CD4-positive, alpha-beta T cell treated with Interleukin-21 for 1 hour (primary cell): ENCODE measurements at places on chromosomes 13 and 19.

DNA sequence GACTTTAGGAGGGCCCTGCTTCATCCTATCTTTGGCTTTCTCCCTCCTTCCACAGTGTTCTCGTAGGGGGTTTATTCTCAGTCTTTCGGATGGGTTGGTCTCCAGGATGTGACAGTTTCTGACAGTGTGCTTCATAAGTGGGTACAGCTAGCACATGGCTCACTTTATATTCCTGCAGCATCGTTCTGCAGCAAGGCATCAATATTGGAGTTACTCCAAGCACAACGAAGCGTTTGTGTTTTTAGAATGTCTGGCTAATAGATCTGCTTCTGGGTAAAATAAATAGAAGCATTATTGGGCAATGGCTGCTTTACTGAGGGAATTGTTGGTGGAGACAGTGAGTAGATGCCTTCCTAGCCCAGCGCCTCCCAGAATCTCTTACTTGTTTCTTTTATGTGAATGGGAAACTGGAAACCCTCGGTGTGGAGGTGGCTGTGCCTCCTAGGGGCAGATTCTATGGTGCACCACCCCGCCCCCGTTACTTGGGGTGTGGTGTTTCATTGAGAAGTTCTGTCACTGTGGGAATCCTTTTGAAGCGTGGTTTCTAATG lies 2.0 kb downstream of the FARP1 start:
- DNase-seq = no peak

- no peak for DNase-seq
These were observed 4.1 kb downstream of the PTH2 start for GRCh38 chr19:49419173-49419572.

DNA sequence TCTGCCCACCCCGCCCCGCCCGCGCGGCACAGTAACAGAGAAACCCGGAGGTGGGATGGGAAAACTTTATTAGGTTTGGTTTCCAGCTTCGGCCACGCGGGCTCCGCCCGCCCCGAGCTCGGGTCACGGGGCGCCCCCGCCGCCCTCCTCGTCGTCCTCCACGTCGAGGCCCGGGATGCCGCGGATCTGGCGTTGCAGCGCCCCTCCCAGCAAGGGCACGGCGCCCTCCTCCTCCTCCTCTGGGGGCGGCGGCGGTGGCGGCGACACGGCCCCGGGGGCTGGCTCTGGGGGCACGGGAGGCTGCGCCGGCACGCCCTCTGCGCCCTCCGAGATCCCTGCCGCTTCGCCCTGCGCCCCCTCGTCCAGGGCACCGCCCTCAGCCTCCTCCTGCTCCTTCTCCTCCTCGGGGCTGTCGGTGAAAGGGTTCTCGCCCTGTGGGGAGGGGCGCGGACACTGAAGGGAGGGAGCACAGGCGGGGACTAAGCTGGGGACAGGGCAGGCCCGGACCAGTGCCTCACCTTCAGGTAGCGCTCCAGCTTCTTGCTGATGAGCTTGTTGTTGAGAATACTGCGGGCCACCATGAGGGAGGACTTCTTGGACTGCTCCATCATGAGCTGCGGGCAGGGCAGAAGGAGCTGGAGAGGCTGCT lies 536 bp upstream of the AKAP8 start:
- no peak for DNase-seq

DNA sequence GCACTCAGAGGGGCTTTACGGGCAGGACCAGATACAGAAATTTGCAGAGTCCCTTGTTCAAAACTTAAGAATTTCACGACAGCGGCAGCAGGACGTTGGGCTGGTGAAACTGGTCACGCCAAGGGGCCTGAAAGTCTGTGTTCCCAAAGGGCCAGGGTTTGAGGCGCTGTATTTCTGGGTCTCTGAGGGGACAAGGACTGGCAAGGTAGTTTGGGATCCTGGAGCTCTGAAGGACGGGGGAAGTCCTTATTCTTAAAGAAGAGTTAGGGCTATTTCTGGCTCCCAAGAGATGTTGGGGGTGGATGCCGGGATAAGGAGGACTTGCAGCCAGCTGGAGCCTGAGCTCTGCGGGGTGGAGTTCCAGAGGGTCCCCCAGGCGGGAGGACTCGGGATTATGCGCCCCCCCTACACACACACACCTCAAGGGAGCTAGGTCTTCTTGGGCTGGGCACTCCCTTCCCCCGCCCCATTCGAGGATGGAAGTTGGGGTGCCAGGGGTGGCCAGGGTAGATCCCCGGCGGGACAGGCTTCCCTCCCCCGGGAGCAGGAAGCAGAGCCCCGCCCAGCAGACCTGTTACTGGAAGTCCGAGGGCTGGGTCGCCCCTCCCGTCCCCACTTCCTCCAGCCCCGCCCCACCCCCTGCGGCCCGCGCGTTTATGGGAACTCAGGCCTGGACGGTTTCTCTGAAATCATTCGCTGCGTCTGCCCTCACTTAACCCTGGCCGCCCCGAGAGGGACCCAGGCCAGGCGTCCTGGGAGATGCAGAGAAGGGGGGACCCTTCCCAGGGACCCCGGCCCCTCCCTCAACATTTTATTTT lies 5.6 kb downstream of the BCL3 start:
- DNase-seq = peak; percentile 95
